Muscle of arm (tissue), 14 donors: ENCODE measurements at places on chromosomes 2 and 18. TPM values are rescaled to one million over a fixed set of nuclear protein-coding genes. Genes with fewer than 3 reads are reported as not detected.

G6PC2 gene
- not detected for polyA plus RNA-seq

DNA sequence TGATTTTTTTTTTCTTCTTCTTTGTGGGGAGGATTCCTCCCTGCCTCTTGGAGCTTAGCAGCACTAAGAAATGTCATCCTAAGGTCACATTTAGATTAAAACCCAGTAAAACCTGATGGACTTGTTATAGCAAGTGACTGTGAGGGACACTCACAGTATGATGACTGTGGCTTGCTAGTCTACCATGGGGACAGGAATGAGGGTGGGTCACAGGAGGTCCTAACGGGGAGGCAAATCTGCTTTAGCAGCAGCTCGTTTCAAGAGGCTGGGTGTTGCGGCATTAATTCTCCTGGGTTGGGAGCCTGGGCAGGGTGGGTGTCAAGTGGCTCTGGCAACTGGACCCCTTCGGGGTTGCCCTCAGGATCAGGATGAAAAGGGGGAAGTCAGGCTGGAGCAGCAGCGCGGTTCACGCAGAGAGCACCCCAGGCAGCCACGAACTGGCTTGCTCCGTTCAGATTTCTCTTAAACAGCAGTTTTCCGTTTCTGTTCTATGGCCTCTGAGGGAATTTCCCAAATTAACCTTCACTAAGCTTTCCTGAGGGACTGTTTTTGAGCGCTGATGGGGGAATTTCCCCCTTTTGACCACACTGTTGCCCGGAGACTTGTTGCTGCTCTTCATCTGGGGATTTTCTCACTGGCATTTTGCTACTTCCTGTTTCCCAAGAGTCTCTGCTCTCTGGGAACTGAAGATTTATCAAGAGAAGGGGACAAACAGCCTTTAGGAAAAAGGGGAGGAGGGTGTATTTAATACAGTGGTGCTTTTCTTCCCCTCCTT is 59.8 kb upstream of the PELI1 start:
- DNase-seq = peak; percentile 57

GRCh38 chr2:192203876-192204275 is 9.1 kb upstream of the TMEFF2 start:
- no peak for DNase-seq

DNA sequence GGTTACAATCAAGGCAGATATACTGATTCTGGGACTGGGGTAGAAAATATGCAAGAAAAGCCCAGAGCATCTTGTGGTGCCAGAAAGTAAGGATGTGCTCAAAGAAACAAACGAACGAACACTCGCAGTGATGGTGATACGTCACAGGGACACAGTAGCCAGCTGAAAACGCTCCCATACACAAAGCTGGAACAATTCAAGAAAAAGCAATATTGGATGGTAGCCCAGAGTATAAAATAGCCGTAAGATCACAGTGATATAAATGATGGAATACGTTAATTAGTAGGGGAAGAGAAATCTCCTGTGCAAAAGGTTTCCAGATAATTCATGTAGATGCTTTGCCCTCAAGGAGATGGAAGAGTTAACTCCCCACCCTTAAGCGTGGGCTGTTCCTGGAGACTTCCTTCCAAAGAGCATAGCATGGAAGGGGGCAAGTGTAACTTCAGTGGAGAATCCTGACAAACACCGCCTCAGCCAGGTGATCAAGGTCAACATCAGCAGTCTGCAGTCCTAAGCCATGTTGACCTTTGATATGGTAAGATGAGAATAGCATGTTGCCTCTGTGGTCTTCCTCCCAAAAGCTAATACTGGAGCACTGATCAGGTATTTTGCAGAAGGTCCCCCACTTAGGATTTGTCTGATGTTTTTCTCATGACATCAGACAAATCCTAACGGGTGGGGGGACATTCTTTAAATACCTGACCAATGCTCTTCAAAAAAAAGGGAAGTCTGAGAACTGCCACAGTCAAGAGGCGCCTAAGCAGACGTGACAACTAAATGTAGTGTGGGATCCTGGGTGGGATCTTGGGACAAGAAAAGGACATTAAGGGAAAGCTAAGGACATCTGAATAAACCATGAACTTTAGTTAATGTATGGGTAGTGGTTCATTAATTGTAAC is 99.0 kb downstream of the NCK2 start:
- no peak for DNase-seq

DNA sequence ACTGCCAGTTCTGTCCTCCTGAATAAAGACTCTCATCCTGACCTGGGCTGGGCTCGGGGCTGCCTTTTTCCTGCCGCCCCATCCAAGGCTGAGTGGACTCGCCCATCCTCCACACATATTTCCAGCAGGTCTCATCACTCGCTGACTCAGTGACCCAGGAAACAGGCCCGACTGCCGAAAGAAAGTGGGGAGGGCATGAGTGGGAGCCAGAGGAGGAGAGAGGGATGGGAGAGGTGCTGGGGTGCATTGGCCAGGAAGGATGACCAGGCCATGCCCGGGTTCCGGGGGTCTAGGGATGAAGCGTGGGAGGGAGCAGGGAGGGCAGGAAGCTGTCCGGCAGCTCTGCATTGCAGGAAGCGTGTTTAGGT is 66.7 kb downstream of the TWIST2 start:
- DNase-seq = no peak

DNA sequence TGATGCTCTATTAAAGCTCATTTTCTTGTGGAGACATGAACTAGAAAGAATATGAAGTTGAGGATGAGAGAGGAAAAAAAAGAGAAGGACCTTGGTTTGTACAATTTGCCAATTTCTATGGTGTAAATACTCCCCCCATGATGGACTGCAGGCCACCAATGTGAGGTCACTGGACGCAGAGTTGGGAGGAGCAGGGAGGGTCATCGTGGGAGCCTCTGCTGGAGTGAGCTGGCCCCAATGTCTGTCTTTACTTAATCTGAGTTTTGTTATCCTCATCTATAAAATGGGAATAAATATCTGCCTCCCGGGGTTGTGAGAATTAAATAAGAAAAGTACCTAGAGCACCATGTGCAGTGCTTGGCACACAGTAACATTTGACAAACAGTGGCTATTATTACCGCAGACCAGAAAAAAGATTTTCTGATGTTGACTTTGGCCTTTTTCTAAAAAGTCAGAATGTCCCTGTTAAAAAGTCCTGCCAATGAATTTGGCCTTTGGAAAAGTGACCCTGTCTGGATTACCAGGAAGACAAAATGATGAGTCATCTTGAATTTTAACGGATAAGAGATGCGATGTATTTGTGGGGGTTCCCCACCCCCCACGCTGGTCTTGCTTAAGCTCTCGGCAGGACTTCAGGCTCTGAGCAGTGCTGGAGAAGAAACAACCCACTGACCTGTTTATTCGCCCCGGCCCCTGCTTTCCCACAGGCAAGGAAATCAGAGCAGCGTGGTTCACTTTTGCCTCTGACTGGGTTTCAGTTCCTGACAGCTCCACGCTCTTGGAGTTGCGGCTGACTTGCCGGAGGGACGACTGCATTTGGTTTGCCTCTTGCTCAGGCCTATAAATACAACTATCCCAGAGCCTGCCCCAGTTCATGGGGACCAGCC is 50.3 kb upstream of the FOSL2 start:
- DNase-seq = no peak

GRCh38 chr18:61766266-61766884 is 126.4 kb downstream of the RNF152 start:
- no peak for DNase-seq

DNA sequence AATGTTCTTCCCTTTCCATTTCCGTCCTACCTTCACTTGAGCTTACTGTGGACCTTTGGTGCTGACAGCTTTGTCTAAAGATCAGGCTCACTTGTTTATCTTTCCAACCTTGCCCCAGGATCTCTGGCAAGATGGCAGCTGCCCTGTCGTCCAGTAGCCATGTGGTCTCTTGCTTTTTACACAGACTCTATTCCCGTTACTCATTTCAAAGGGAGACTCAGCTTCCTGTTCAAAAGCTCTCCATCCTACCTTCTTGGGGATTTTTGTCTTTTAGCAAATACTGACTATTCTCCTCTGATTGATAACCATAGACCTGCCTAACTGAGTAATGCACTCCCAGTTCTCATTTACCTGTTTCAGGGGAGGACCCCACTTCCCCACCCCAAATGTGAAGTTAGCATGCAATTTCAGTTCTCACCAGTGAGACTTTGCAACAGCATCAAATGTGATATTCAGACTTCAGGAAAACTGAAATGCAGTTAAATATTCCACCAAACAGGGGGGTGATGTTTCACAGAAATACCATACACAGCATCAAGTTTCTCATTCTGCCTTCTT is 184.4 kb downstream of the MYO3B start:
- no peak for DNase-seq

- DNase-seq = peak; percentile 78
These were observed 84.2 kb upstream of the TTN start for GRCh38 chr2:178891265-178891958.
